HepG2 (cell line): ENCODE measurements at places on chromosomes 12 and 14.

DNA sequence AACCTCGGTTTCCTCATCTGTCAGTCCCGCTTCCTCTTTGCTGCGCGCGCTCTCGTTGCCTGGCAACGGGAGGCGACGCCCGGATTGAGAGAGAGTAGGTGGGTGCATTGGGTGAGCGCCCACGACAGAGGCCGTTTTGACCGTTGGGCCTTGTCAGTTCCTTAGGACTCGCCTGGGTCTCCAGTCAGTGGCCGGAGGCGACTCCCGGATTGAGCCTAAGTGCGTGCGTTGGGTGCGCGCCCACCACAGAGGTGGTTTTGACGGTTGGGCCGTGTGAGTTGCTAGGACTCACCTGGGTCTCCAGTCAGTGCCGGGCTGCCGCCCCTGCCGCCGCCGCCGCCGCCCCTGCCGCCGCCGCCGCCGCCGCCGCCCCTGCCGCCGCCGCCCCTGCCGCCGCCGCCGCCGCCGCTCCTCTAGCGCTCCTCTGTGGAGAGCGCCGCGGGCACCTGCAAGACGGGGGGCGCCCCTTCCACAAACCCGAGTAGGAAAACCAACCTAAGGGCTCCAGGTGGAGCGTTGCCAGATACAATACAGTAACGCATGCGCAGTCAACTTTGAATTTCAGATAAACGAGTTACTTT, 37.2 kb downstream of the APOBEC1 start:
- DNase-seq, result no peak

- peak; percentile 37 for DNase-seq
Measured at GRCh38 chr12:110012137-110012536, 12.9 kb downstream of the ANKRD13A start.

GRCh38 chr14:51424561-51425251, 184.7 kb downstream of the TMX1 start:
- DNase-seq, result no peak

DNA sequence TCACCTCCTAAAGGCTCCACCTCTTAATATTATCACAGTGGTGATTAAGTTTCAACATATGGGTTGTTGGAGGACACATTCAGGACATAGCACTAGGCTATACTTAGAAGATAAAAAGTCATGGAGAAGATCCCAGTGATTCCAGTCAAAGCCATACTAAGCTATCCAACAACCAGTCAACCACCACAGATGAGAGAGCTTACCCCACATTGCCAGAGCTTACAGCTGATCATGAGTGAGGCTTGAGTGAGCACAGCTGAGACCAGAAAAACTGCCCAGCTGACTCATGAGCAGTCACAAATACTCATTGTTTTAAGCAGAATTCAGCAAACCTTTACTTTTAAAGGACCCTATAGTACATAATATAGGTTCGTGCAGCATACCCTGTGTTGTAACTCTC, 85.1 kb downstream of the DRAM1 start:
- DNase-seq, result no peak

GRCh38 chr12:49705479-49706134, 1.6 kb downstream of the FMNL3 start:
- DNase-seq, result peak; percentile 10

GRCh38 chr14:52926953-52927352, 23.9 kb downstream of the FERMT2 start:
- DNase-seq, result peak; percentile 45

DNA sequence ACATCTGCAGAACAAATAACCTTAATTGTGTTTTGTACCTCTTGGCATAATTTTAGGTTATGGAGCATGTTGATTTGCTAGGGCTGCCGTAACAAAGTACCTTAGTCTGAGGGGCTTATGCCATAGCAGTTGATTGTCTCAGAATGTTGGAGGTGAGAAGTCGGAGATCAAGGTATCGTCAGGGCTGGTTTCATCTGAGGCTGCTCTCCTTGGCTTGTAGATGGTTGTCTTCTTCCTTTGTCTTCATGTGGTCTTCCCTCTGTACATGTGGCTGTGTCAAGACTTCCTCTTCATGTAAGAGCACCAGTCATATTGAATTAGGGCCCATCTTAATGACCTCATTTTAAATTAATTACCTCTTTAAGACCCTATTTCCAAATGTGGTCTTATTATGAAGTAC, 64.4 kb upstream of the PTHLH start:
- no peak for DNase-seq

- no peak for DNase-seq
Measured at GRCh38 chr12:38258411-38258810, 58.2 kb upstream of the ALG10B start.

- no peak for DNase-seq
Measured at GRCh38 chr12:69108037-69108436, 131.3 kb upstream of the CPSF6 start.

GRCh38 chr12:130672089-130672820, 43.8 kb downstream of the RIMBP2 start:
- DNase-seq, result no peak

DNA sequence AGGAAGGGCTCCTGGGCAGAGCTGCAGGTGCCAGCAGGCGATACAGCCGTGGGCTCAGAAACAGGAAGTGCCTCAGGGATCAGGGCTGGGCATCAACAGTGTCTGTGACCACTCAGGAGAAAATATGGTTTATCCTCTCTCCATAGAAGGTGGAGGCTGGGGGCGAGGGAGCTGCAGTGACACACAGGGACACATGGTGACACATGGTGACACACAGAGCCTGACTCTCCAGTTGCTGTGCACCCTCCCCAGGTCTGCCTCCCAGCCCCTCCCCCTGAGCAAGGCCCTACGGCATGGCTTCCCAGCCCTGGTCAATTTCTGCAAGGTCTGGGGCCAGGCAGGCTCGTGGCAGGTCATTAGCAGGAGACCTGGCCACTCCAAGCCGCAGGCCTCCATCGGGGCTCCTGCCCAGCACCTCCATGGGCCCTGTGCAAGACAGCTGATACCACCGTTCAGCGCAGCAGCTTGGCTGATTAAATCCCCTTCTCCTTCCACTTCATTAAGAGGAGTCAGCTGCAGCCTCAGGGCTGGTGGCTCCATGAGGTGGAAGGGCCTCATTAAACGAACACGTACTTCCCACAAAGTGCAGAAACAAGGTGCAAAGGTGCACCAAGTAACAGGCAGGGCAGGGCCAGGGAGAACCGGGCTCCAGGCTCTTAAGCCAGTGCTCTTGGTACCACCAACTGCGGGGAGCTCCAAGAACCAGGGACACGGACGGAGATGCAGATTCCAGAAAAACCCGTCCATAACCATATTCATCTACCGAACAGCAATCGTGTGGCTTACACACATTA, 60.7 kb downstream of the CCNK start:
- no peak for DNase-seq

- DNase-seq, result no peak
Measured at GRCh38 chr14:98374136-98374535, 897.9 kb downstream of the BCL11B start.

DNA sequence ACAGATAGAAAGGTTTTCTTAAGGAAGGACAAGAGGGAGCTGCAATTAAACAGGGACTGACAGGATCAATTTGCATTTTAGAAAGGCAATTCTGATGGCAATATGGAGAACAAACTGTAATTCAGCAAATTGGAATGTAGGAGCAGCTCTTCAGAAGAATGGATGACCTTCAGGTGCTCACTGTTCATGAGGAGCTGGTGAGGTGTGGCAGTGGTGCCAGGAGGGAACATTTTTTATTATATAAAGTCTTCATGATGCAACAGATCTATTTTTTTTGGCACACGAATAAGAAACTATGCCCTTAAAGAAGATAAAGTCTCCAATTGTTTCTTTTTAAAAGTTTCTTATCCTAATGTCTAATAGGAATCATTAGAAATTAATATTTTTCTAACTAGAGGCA, 151.7 kb downstream of the SLC38A4 start:
- DNase-seq, result no peak

GRCh38 chr14:77640756-77641533, 24.5 kb upstream of the SPTLC2 start:
- no peak for DNase-seq

GRCh38 chr12:105765053-105766014, 373.4 kb downstream of the NUAK1 start:
- DNase-seq, result no peak

GRCh38 chr12:117742721-117743120, 226.1 kb downstream of the KSR2 start:
- no peak for DNase-seq

- DNase-seq, result no peak
Measured at GRCh38 chr14:61285364-61285763, 4.2 kb upstream of the TMEM30B start.

GRCh38 chr14:63727231-63727735, 582 bp downstream of the SGPP1 start:
- DNase-seq, result no peak

DNA sequence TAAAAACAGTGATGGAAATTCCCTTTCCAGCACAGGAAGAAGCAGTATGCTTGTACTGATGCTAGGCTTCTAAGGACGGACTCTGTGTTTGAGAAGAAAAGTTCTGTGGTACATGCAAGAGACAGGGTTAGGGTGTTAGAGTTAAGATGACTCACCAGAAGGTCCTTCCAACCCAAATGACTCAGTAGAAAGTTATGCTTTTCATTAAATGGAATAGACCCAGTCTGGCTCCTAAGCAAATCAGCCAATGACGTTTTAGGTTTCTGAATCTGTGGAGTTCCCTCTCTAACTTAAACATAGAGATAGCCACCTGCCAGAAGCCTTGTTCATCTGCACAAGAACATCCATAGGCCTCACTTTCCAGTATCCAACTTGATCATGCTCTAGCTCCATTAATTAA, 5.7 kb downstream of the PTHLH start:
- DNase-seq, result peak; percentile 20

GRCh38 chr14:106039400-106039799, 513.0 kb downstream of the TMEM121 start:
- DNase-seq, result no peak
